Activated T-helper 2 cell treated with anti-CD3 and anti-CD28 coated beads, Interferon-gamma antibody, Interleukin-2, Interleukin-4, amounts not matched to agents 10 μg/mL and 5 μg/mL and 100 μg/mL, durations not matched to agents 14 hours and 24 hours and 36 hours (primary cell): ENCODE measurements at places on chromosomes 13 and 19.

- no peak for DNase-seq
Measured at GRCh38 chr13:98752467-98753290, at the start of gene SLC15A1. TSS of gene SLC15A1 (minus strand) at chr13:98752672. CDS start at chr13:98752598, 74 bp downstream.

DNA sequence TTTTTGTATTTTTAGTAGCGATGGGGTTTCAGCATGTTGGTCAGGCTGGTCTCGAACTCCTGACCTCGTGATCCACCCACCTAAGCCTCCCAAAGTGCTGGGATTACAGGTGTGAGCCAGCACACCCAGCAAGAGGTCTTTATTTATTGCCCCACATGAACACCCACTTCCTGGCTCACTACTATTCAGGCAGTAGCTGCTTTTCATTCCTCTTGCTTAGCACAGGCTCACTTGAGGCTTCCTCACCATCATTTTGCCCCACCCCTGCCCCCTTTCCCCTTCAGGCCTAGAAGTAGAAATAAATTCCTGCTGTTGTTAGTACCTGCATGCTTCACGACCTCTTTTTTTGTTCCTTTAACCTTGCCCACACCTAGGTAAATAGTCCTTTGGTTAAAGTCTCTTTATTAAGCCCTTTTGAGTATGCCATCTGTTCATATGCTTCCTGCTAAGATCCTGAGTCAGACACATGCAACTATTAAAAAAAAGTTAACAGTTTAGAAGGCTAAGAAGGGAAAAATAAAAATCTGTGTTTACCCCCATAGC lies 33.5 kb upstream of the ITM2B start:
- no peak for DNase-seq

DNA sequence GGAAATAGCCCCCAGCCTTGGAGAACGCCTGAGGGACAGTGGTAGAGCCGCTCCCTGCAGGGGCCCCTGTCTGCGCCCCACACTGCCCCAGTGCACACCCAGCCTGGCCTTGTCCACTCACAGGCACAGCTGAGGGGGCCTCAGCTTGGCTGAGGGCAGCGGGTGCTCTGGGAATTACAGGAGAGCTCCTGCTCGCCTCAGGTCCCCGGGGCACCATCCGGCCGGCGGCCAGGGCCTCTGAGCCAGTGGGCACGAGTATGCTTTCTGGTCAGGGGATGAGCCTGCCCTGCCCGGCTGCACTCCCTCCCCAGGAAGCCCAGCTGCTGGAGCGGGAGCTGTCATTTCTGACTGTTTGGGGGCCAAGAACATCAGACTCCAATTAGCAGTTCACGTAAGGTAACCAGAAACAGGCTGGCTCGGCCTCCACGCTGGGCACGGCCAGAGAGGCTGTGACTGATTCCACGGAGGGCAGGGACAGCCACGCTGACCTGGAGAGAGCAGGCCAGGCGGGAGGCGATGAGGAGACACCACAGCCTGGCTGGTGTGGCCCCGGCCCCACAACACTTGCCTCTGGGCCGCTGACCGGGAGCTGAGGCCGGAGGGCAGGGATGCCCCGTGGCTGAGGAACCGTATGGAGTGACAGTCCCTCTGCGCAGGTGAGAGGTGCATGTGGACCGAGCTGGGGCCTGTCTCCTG lies 15.4 kb downstream of the CEBPG start:
- no peak for DNase-seq

DNA sequence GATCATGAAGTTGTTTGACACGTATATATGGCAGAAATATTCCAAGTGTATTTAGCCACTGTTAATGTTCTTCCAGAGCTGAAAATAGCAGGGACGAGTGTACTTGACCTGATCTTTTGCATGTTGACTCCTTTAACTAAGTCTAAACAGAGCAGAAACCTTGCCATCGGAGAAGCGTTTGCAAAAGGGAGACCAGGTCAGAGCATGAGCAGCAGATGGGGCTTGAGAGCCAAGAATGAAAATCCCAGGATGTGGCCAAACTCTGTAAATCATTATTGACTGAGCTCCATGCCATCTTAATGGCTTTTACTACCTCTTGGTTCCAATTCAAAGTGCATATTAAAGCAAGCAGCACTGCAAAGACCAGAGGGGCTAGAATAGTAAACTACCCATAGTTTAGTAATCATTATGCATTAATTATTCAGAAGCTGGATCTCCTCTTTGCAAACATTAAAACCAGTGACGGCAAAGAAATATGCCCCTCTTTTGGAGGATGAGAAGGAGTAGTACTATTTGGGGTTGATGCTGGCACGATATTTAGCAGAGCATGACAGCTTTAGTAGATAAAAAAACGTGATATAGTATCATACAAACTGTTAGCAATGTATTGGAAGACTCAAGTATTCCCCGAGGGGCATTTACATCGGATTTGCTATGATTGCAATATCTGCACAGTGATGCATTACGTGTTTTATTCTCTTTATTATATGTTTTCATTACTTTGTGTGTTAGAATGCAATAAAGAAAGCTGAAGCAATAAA lies 55.7 kb downstream of the FAM216B start:
- no peak for DNase-seq

GRCh38 chr13:99656092-99656745 lies 154.9 kb downstream of the TM9SF2 start:
- DNase-seq: peak; percentile 71

DNA sequence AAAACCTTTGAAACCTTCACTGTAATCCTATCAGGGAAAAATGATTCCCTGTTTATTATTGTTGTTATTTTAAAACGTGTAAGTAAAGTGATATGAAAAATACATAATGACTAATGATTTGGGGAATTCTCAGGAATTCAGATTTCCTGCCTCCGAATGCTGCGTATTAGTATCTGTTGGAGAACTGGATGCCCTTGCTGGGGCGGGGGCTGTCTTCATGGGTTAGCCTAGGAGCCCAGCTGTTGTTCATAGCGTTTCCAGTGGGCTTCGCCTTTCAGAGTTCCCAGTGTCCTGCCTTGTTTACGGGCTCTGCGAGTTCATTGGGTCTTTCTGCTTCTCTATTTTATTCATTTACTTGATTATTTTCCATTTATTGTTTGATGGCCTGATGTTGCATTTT lies 18.4 kb downstream of the NAXD start:
- no peak for DNase-seq

- DNase-seq: no peak
Measured at GRCh38 chr19:38663957-38664502, 16.6 kb downstream of the ACTN4 start.

DNA sequence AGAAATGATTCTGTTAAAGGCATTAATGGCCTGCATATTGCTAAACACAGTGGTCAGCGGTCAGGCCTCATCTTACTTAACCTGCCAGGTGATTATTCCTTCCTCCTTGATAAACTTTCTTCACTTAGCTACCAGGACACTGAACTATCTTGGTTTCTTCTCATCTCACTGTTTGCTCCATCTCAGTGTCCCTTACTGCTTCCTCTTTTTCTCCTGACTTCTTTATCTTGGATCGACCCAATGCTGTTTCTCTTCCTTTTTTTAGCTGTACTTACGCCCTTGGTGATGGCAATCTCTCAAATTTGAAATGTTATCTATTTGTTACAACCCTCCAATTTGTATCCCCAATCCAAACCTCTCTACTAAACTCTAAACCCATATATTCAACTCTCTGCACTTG lies 7.8 kb upstream of the CLC start:
- no peak for DNase-seq

DNA sequence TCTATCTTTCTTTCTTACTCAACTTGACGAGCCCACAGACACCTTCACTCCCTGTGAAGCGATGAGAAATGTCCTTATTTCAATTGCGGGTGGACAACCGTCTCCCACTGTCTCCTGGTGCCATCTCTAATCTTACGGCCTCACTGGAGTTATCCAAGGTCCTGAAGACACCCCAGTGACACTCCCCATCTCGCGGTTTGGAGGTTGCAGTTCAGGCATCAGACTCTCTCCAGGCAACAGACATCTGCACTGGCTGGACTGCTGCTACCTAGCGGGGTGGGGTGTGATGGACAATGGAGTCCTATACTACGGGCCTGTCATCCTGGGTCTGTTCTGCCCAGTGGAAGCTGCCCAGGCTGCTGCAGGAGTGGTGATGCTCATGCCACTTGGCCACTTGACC lies 18.3 kb upstream of the IRS2 start:
- no peak for DNase-seq

GRCh38 chr13:112629161-112629560 lies 41.2 kb upstream of the TUBGCP3 start:
- no peak for DNase-seq

DNA sequence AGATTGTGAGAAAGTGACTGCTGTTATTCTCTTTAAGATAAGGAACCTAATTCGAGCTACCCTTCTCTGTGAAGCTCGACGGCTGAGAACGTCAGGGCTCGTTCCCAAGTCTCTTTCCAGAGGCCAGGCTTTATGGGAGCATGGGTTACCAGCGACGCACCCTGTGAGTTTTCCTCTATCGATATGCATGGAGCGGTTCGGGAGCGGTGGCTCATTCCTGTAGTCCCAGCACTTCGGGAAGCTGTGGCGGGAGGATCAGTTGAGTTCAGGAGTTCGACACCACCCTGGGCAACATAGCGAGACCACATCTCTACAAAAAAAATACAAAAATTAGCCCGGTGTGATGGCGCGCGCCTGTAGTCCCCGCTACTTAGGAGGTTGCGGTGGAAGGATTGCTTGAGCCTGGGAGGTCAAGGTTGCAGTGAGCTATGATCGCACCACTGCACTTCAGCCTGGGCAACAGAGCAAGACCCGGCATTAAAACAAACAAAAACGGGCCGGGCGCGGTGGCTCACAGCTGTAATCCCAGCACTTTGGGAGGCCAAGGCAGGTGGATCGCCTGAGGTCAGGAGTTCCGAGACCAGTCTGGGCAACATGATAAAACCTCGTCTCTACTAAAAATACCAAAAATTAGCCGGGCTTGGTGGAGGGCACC lies 681 bp upstream of the ZNF606 start:
- DNase-seq: no peak

DNA sequence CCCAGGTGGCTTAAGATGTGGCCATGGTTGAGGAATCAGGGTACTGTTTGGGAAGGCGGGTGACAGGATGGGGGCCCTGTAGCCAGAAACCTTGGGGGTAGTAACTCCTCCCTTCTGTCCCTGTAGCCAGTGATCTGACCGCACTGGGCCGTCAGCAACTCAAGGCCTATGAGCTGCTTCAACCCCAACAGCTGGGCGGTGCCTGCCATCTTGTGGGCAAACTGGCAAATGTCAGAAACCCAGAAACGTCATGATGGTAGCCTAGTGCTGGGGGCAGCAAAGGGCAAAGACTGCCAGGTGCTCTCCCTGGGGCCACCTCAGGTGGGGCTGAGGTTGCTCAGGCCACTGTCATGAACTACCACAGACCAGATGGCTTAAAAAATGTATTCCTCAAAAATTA lies 3.5 kb downstream of the COPE start:
- DNase-seq: peak; percentile 22

- DNase-seq: no peak
Measured at GRCh38 chr19:10018263-10018662, 5.0 kb downstream of the RDH8 start.

DNA sequence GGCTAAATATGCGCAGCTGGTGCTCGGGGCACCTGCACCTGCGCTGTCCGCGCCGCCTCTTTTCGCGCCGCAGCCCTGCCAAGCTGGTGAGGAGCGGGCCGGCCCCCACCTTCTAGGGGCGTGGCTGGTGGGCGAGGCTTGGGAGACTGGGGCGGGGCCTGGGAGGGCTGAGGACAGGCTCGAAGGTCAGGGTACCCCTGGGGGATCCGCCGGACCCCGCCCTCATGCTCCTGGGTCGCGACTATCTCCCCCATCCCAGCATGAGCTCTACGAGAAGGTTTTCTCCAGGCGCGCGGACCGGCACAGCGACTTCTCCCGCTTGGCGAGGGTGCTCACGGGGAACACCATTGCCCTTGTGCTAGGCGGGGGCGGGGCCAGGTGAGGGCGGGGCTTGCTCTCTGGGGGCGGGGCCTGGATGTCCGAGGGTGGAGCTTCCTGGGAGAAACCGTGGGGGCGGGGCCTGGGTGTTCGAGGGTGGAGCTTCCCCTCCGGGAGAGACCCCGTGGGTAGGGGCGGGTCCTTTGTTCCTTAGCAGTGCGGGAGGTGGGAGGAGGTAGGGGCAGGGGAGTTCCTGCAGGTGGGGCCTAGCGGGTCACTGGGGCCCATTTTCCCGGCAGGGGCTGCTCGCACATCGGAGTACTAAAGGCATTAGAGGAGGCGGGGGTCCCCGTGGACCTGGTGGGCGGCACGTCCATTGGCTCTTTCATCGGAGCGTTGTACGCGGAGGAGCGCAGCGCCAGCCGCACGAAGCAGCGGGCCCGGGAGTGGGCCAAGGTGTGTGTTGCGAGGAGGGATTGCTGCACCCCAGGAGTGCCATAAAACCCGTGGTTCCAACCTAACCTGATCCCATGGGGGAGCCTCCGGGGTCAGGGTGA lies 19.7 kb downstream of the PNPLA6 start:
- no peak for DNase-seq

DNA sequence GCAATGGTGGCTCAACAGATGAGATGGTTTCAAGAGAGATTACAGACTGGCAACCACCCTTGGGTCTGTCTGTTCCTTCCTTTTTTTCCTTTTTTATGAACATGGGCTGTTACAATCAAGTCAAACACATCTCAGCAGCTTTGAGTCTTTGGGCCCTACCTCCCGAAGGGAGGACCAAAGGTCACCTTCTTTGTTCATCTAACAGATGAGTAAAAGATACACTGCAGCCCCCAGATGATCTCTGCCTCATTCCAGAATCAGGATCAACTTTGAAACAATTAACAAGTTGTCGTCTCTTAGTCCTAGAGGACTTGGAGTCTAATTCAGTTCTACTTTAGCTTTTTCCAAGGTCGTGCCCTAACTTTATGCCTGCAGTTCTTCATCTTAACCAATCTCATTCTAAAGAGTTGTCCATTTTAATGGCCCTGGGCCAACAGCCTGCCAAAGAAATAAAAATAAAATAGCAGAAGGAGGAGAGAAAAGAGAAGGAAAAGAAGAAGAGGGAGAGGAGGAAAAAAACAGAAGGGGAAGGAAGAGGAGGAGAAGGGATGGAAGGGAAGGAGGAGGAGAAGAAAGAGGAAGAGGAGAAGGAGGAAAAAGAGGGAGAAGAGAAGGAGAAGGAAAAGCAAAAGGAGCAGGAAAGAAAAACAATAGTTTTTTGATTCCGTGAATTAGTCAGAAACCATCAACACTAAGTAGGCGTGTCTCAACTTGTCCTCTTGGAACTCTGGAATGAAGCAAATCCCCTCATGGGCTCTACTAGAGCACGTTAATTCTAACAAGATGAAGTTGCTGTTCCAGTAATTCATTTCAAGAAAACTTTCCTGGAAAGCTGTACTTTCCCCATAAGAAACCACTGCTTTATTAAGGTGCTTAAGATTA lies 281.2 kb downstream of the FOXO1 start:
- DNase-seq: no peak

DNA sequence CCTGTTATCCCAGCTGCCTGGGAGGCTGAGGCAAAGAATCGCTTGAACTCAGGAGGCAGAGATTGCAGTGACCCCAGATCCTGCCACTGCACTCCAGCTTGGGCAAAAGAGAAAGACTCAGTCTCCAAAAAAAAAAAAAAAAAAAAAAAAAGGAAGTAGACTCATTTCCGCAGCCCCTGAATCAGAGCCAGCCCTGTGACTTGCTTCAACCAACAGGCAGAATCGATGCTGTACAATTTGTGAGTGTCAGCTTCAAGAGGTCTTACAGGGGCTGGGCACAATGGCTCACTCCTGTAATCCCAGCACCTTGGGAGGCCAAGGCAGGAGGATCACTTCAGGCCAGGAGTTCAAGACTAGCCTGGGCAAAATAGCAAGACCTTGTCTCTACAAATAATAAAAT lies 12.8 kb downstream of the ANKRD27 start:
- DNase-seq: no peak
